ENCODE measurements at places on chromosomes 13 and 19.

- no peak for DNase-seq
These were observed 51.5 kb downstream of the SKA3 start for GRCh38 chr13:21124852-21125251.

GRCh38 chr13:50106559-50106958, 91.3 kb downstream of the KCNRG start:
- no peak for DNase-seq

DNA sequence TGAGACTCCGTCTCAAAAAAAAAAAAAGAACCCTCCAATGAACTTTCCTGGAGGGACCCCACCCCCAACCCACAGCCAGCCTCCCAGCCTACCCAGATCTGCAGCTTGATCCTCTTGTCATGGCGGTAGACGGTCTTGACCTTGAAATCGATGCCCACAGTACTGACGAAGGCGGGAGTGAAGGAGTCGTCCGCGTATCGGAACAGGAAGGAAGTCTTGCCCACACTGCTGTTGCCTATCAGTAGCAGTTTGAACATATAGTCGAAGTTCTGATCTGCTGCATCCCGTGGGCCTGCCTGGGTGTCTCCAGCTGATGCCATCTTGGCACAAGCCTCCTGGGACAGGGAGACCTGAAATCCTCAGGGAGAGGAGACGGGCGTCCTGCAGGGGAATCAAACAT, 2.4 kb downstream of the RAB3D start:
- no peak for DNase-seq

DNA sequence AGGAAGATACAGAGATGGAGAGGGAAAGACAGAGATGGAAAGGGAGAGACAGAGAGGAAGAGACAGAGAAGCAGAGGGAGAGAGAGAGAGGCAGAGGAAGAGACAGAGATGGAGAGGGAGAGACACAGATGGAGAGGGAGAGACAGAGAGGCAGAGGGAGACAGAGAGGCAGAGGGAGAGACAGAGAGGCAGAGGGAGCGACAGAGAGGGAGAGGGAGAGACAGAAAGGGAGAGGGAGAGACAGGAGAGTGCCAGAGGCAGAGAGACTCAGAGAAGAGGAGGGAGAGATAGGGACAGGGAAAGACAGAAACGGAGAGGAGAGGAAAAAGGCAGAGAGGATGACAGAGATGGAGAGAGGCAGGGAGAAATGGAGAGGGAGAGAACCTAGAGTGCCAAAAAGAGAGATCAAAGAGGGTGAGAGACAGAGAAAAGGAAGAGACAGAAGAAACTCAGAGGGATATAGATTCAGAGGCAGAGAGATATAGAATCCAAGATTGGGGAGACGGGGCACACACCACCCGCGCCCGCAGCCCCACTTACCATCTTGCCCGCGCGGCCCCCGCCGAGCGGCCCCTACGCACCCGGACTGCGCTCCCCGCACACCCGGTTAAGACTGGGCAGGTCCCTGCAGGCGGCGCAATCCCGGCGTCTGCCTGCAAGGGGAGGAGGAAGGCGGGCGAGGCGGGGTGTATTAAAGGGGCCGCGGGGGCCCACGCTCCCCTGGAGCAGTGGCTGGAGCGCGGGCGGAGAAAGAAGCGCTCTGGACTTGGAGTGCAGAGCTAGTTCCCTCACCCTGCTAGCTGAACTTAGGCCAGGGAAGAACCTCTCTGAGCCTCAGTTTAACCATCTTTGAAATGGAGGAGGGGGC, 10.7 kb downstream of the TM6SF2 start:
- DNase-seq: no peak

GRCh38 chr19:32682317-32682716, 6.7 kb downstream of the RGS9BP start:
- DNase-seq: no peak

DNA sequence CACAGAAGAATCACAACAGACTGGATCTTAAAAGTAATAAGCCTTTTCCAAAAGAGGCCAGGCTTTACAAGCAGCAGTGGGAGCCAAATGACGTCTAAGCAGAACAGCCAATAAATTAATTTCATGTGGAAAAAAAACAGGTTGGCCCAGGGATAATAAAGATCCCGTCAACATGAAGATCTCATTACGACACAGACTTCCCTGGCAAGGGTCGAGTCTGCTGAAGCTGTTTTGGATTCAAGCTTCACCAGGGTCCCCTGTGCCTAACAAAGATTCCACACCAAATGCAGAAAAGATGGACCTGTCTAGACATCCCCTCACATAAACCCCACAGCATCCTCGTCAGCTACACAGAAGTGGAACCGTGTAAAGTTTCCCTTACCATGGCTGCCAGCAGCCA, 215.1 kb upstream of the ZNF507 start:
- no peak for DNase-seq

DNA sequence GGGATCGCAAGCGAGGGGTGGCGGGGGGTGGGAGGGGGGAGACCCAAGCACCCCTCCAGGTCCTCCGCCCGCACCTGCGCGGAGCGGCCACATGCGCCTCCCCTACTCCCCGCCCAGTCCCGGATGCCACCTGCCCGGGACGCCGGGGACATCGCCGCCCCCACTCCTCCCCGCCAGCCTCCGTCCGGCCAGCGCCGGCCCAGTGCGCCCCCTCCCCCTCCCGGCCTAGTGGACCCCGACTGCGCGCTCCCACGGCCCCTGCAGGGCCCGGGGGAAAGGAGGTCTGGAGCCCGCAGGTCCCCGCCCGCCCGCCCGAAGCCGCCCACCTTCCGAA, 263 bp downstream of the RHPN2 start:
- no peak for DNase-seq

GRCh38 chr13:47184321-47184720, 287.5 kb upstream of the HTR2A start:
- DNase-seq: no peak

- DNase-seq: no peak
These were observed 123.0 kb upstream of the KL start for GRCh38 chr13:32893176-32893575.

DNA sequence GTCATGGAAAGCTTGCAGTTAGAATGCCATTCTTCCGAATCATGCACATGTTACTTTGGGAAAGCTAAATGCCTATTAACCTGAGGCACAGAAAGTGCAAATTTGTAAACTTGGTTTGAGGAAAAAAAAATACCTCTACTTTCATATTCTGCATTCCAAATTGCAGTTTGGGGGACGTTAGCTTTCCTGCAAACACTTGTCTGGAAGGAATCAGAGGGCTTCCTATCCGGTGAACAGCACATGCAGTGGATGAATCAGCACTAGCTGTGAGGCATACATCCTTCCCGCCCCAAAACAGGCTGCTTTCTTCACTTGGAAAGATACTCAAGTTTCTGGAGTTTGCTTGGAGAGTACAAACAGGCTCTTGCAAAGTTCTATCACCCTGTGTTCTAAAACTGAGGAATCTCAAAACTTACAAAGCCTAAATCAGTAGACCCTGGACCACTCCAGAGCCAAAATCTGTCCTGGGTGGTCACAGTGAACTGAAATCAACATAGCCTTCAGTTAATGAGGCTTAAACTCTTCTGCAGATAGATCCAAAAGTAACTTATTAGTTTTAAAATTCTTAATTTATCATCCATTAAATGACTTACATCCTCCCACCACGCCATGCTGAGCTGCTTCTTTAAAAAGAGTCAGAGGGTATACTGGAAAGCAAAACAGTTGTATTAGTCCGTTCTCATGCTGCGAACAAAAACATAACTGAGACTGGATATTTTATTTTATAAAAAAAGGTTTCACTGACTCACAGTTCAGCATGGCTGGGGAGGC, 802.3 kb upstream of the ARGLU1 start:
- DNase-seq: no peak

DNA sequence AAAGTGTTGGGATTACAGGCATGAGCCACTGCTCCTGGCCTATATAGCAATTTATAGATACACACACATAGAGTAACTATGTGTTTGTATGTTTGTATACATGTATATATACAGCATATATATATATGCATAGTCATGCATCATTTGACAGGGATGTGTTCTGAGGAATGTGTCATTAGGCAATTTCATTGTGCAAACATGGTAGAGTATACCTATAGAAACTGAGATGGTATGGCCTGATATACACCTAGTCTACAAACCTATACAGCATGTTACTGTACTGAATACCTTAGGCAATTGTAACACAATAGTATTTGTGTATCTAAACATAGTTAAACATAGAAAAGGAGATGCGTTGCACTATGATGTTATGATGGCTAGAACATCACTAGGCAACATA, 53.0 kb upstream of the PCCA start:
- DNase-seq: no peak

GRCh38 chr19:51688671-51689571, 4.2 kb upstream of the SPACA6 start:
- DNase-seq: peak; percentile 92

GRCh38 chr19:50567882-50568727, at the start of gene LRRC4B:
TSS of gene LRRC4B (minus strand) at chr19:50568435. CDS start at chr19:50548838, 19,597 bp downstream.
- no peak for DNase-seq

DNA sequence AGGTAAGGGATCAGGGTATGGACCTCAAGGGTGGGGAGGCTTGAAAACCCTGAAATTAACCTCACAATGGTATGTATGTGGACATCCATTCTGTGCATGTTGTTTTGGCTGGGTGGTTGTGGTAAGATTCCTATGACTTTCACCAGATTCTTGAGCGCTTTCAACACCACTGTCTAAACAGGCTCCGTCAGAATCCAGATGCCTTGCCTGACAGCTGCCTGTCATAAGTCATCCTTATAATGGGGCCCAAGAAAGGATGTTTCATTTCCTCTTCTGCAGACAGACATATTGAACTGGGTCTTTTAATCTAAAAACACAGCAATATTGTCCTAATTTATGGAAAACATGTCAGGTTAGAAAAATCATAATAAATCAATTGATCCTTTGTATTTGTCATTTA, 41.3 kb downstream of the ALOX5AP start:
- no peak for DNase-seq

DNA sequence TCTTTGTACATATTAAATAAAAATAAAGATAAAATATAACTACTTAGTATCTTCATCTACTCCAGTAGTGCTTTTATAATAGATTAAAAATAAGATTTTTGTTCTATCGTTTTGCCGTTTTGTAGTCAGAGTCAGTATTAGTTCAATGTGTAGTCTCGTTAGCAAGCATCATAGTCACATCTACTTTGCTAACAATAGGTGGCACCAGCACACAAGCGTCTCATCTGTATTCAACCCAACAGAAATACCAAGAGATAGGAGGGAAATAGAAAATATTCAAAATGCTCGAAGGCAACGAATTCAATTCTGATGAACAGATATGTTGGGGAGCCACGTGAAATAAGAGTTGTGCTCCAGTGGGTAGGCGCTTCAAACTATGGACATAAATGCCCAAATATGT, 21.4 kb upstream of the MICU2 start:
- DNase-seq: peak; percentile 38

DNA sequence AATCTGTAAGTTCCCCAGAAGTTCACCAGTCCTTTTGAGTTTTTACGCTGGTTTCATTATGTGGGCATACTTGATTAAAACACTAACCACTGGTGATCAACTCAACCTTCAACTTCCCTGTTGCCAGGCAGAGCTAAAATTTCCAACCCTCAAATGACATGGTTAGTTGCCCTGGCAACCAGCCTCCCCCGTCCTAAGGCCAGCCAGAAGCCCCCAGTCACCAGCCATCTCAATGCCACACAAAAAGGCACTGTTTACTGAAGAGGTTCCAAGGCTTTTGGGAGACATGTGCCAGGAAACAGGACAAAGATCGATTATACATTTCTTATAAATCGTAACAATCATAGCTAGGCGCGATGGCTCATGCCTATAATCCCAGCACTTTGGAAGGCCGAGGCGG, 1.6 kb downstream of the ZNF649 start:
- DNase-seq: no peak

DNA sequence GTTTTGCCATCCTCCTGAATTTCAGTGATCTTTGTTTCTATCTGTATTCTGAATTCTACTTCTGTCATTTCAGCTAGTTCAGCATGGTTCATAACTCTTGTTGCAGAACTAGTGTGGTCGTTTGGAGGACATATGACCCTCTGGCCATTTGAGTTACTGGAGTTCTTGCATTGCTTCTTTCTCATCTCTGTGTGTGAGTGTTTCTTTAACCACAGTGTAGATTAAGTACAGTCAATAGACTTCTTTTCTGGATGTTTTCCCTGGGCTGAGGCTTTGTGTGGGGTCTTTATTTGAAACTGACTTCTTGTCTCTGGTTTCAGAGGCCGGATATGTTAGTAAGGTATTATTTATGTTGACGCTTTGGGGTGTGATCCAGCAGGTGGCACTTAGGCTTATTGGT, 14.7 kb downstream of the IGFL2 start:
- DNase-seq: no peak

GRCh38 chr19:47280183-47280797, 5.6 kb downstream of the INAFM1 start:
- DNase-seq: no peak

DNA sequence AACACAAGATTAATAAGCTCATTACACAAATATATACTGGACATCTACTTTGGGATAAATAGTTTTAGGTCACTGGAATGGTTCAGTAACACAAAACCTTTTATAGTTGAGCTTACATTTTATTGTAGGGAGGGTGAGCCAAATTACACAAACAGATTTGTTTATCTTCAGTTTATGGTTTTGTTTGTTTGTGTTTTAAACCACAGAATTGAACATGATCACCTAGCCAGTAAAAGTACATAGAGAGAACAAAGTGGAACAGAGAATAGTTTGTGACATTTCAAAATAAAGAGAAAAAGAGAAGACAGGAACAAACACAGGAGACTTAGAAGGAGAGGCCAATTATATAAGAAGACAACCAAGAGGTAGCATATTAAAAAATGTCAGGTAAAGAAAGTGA, 1930.2 kb upstream of the PCDH20 start:
- DNase-seq: no peak

- no peak for DNase-seq
These were observed 118.7 kb downstream of the FRY start for GRCh38 chr13:32150239-32150638.

DNA sequence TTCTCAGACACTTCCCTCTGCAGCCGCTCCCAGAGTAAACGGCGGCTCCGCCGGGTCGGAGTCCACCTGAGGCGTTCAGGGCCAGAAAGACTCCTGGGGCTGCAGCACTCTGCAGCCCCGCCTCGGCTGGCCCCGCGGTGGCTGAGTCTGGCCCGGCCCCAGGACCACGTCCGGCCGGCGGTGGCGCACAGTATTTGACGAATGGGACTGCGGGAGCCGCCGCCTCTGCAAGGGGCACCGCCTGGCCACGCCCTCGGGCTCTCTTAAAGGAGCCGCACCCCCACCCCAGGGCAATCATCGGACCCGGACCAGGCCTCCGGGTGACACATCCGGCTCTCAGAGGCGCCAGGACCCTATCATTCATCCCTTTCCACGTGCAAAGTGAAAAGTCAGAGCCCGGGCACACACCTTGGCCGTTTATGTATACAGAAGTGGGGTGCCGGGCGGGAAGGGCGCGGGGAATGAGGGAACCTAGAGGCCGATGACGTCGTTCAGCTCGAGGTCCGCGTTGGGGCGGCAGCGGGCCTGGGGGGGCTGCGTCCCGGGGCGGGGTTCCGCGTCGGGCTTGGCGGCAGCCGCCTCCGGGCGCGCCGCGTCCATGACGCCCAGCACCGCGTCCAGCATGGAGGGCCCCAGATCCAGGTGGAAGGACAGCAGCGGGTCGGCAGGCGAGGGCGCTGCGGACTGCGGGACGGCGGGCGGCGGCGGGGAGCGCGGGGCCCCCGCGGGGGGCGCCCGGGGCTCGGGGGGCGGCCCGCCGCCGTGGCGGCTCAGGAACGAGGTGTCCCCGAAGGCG, 1.2 kb upstream of the LENG9 start:
- DNase-seq: peak; percentile 70
